GM12878 (cell line): ENCODE measurements at places on chromosomes 6 and 20.

- DNase-seq: no peak
These were observed 18.2 kb downstream of the MAS1 start for GRCh38 chr6:159908979-159909378.

DNA sequence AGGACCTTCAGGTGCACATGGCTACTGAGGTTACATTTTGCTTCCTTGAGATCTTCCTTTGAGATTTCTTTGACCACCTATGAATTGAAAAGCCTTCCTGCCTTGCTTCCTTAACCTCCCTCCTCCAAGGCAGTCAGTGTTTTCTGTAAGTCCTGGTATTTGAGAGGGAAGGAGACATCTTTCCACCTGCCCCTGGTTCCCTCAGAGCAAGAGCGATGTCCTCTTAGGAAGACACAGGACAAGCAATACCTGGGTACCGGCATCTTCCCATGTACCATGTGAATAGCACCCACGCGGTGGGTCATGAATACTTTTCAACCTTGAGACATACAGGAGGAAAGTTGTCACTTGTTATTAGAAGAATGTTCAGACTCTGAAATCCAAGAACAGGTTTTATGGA, 37.1 kb downstream of the GINS1 start:
- DNase-seq: no peak

GRCh38 chr20:19909725-19910124, 107.4 kb upstream of the NAA20 start:
- DNase-seq: no peak

DNA sequence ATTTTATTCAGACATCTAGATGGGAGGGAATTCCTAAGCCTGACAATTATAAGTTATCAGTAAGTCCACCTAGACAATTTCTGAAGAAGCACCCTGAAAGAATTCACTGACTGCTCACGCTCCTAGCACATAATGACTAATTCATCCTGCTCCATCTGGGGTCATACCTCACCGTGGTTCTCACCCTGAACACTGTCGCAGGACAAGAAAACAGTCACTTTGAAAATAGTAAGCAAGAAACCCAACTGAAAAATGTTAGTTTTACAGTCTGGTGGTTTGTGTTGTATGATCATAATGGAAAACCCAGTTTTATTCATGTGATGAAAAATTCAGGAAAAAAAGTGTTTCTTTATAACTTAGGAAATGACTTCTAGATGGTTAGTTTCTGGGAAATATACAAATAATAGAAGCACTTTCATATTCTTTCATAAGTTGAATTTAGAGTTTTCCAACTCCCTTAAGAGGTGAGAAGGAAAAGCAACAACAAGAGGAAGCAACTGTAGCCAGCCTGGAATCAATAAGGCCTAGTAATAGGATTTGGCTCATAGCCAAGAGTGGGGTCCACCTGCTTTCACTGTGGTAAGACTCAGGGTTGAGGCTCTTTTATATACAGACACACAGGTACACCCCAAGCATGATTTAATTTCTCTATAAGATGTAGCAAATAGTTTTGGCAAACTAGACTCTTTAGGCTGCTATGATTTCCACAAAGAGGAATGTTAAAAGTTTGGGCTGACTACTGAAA, 94.1 kb downstream of the HIVEP2 start:
- DNase-seq: peak; percentile 64

GRCh38 chr20:48761023-48761785, 66.6 kb downstream of the PREX1 start:
- no peak for DNase-seq

GRCh38 chr6:36769676-36770499, 69.4 kb downstream of the CPNE5 start:
- no peak for DNase-seq

GRCh38 chr6:68778356-68779020, 143.4 kb downstream of the ADGRB3 start:
- no peak for DNase-seq

GRCh38 chr6:23441808-23442461, 684.1 kb upstream of the NRSN1 start:
- no peak for DNase-seq

DNA sequence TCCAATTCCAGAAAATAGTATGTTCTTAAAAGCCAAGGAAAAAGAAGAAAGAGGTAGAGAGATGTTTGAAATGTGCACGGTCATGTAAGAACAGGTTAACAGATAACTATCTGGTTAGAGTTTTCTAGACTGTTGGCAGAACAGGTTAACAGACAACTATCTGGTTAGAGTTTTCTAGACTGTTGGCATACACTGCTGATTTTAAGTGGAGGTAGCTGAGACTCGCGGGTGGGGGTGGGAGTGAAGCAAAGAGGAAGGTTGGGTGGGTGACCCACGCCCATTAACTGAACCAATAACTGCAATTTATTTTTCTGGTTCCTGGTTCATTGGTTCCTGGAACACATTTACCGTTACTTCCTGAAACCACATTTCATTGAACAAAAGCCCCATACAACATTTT, 157.5 kb downstream of the ELOVL4 start:
- DNase-seq: no peak

DNA sequence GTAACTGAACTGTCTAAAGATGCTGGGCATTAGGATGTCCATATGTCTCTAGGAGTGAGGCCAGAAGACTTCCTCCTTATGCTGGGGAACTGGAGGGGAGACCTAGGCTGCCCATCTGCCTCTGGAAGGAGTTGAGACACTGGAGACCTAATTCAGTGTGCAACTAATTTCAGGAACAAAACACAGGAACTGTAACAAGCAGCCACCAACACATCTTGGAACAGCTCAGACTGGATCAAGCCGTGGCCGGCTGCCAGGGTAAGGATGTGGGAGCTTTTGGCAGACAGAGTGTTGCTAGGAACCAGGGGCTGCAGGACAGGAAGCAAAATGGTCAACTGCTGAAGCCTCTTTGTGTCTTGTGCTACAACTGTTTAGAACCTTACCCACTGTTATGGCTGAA, 16.4 kb upstream of the MAS1 start:
- no peak for DNase-seq
